ENCODE measurements at places on chromosomes 7 and 10. TPM values are rescaled to one million over a fixed set of nuclear protein-coding genes. Genes with fewer than 3 reads are reported as not detected.
A peak's percentile ranks its signal among the peaks of the same experiment; 100 is the strongest.

GRCh38 chr10:17410907-17411306 is 43.5 kb downstream of the ST8SIA6 start:
- DNase-seq: no peak

DNA sequence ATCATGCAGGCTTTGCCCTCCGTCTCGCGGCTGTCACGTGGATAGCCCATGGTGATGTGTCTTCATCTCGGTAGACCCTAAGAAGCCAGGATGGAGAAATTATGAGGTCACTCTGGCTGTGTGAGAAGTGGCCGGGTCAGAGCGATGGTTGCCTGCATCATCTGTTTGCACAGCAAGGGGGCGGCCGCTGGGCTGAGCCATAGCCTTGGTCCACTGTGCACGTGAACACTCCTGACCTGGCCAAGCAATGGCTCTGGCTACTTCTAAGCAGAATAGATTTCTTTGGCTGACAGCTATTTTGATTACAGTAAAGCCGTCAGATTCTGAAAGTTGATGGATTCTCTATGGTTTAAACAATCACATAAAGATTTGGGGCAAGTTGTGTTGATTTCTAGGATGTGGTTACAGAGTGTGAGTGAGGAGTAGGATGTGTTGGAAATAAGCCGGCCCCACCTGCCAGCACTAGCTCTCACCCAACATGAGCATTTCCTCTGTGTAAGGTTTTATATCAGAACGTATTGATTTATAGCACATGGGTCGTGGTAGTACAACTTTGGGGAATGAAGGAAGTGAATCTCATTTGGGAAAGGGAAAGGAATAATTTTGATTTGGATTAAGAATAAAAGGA is 214.4 kb upstream of the GPR26 start:
- DNase-seq: no peak

CXCL12 gene
- 730 TPM for polyA plus RNA-seq

GRCh38 chr10:111515264-111515663 is 438.4 kb downstream of the ADRA2A start:
- DNase-seq: no peak

IFIT1B gene
- 0.10 TPM for polyA plus RNA-seq

DNA sequence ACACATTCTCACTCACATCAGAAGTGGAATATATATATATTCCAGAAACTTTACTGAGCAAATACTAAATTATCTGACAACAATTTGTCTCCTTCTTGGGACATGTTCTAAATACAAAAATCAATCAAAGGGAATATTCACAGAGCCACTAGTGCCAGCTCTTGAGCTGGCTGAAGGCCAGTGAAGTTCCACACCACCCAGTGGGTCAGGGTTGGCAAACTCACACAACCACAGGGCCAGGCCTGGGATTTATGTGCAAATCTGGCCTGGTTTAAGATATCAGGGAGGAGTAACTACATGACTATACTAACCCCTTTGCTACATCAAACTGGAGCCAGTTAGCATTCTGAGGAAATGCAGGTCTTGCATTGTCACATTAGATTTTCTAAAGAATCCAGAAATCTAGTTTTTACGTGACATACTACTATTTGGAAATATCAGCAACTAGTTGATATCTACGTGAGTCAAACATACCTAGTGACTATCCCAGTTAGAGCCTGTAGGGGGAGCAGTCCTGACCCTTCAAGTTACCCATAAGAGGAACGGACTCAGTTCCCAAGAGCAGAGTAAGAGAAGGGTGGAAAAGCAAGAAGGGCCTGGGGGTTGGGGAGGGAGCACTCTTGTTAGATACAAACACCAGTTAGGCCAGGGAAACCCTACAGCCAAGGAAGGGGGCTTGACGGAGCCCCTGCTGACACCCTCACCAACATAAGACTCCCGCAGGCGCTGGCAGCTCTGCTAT is 600.4 kb downstream of the KCNMA1 start:
- DNase-seq: no peak

DNA sequence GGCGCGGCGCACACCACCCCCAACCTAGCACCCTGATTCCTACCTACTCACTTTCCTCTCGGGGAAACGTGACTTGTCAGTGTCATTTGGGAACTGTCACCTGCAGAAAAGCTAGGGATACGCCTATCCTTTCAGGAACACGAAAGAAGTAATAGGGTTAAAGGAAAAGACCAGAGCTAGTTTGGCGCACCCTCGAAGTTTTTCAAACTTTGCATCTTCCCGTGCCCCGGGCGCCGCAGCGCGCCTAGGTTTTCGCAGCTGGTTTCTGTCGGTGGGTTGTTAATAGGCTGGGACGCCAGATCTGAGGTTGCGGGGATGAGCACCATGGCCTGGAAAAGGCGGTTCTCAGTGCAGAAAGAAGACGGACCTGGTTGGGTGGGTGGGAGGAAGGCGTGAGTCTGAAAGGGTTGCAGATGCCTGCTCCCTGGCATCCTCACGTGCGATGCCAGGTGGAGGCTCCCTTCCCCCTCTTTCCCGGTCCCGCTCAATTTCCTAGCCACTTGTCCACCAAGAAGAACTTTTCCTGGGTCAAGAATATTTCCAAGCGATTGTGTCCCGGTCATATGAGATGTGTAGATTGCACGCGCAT is 568 bp upstream of the MEOX2 start:
- DNase-seq: no peak

DNA sequence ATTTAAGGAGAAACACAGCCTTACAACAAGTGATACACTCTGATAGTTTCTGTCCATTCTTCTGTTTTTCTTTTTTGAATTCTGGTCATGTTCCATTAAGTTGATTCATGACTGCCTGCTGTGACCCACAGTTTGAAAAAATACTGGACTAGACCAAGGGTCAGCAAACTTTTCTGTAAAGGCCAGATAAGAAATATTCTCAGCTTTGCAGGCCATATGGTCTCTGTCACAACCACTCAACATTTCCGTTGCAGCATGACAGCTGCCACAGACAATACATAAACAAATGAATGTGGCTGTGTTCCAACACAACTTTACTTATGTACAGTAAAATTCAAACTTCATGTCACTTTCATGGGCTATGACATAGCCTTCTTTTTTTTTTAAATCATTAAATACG is 156.7 kb downstream of the PLXNA4 start:
- peak; percentile 64 for DNase-seq

FANK1 gene
- polyA plus RNA-seq: 2.5 TPM

HTRA1 gene
- polyA plus RNA-seq: 199 TPM

DNA sequence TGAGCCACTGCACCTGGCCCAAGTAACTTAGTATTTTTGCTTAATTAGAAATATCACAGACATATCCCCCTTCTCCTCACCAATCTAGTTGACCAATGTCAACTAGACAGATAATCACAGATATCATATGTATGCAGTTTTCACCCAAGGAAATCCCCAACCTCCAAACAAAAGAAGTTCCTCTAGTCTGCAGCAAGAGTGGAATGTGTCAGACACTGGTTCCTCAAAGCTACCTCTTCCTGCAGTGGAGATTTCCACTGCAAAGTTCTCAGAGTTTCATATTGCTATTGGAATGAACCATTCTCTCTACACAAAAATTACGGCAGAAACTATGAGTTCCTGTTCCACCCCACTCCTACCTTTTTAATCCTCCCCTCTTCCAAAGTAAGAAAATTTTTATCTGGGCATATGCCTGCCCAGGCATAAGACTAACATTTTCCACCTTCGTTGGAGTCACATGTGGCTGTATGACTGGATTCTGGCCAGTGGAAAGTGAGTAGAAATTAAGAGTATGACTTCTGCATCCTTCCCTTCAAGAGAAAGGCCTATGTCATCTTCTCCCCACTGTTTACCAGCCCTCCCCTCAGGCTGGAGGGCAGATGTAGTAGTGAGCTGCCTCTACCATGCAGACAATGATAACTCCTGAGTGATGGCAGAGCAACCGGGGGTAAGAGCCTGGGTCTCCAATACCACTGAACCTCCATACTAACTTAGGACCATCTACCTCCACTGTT is 103.0 kb downstream of the MYOF start:
- no peak for DNase-seq

DNA sequence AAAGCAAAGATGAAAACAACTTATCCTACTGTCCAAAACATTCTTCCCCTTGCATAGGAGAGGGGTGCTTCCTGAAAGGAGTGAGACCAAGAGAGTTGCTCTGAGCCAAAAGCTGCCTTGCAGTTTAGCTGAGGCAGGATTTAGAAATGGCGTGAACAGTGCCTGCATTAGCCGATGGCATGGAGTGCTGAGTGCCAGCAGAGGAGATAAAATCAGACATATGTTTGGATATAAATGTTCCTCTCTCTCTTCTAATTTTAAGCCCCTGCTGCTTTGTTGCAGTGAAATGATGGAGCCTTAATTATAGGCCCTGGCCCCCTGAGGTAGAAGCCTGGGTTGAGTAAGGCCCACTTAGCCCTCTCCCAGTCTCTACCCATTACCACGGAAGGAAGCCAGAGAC is 7.1 kb downstream of the LRRC4 start:
- DNase-seq: no peak

- no peak for DNase-seq
Observed at GRCh38 chr10:29140991-29141390, 147.9 kb upstream of the LYZL1 start.

TBXAS1 gene
- 8.0 TPM for polyA plus RNA-seq

EDRF1 gene
- 33.8 TPM for polyA plus RNA-seq

- DNase-seq: no peak
Observed at GRCh38 chr10:33187427-33187999, 147.0 kb downstream of the NRP1 start.

DNA sequence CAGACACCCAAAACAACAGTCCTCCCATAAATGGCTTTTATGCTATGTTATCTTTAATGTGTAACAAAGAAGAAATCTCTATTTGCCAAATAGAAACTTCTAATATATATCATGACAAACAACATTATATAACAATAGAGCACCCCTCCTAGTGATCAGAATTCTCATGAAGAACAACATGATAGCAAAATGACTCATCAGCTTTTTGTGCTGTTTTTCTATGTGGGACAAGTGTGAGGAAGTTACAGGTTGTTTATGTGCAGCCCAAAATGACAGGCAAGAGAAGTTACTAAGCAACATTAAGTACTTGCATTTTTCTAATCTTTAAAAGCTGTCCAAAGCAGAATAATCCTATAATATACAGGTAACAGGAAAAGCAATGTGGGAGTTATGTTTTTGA is 7.7 kb downstream of the DGKB start:
- no peak for DNase-seq

OPN1SW gene
- polyA plus RNA-seq: 1.8 TPM

SLC39A12 gene
- not detected for polyA plus RNA-seq

DNA sequence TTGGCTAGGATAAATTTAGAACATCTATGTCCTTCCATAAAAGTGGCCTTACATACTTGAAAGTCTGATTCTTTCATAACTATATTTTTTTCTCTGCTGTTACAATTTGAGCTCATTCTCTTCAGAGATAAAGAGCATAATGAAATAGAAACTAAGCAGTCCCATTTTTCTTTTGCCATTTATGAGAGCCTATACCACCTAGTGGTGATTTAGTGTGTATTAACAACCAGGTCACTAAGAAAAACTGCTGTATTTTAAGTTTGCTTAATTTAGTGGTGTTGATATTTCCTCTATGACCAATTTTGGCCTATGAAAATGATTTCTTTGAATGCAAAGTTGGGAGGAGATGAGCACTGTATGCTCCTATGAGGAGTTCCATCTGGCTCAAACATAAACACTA is 88.7 kb upstream of the ZWINT start:
- DNase-seq: no peak

DNA sequence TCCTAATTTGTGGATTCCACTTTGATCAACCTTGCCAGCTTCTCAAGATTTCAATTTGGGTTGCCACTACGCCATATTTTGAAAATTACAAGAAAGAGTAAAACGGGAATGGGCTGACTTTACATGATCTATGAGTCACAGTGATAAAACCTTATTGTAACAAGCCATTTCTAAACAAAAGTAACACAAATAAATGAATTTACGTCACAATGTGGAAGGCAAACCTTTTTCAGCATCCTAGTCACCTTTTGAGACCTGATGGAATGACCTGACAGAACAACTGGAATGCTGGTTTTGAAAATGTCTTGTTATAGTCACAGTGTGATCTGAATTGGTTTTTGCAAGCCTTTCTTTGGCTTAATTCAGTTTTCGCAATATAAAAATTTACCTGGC is 85.9 kb downstream of the CDK6 start:
- no peak for DNase-seq

SFXN3 gene
- 16.7 TPM for polyA plus RNA-seq

- DNase-seq: no peak
Observed at GRCh38 chr7:14766747-14767146, 135.8 kb downstream of the DGKB start.

DNA sequence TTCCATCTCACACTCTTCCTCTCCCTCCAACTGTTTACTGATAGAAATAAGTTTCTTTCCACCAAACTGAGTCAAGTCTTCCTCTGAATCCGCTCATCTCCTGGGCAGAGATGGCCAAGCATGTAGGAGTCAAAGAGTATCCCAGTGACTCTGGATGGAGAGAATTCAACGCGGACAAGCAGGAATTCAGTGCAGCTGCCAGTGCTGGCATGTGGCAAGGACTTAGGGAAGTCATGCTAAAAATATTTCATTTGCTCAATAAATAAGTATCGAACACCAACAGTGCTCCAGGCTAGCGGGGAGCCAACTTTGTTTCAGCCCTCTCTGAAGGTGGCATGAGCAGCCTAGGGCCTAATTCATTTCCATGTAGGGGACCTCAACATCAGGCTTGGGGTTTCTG is 351.6 kb upstream of the ZMIZ1 start:
- no peak for DNase-seq

FGFBP3 gene
- 2.9 TPM for polyA plus RNA-seq

DNA sequence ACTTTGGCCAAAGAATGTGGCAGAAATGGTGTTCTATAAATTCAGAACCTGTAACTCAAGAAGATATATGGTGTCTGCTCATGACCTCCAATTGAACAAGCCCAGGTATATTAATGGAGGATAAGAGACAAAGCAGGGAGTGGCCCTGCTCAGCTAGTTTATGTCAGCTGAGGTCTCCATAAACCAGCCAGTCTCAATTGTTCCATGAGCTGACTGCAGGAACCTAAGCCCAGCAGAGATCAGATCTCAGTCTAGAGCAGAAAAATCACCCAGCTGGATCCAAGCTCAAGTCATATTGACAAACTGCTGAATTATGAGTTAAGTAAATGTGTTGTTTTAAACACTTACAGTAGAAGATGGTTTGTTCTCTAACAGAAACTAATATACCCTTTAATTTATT is 105.5 kb upstream of the SGCE start:
- DNase-seq: no peak

DNA sequence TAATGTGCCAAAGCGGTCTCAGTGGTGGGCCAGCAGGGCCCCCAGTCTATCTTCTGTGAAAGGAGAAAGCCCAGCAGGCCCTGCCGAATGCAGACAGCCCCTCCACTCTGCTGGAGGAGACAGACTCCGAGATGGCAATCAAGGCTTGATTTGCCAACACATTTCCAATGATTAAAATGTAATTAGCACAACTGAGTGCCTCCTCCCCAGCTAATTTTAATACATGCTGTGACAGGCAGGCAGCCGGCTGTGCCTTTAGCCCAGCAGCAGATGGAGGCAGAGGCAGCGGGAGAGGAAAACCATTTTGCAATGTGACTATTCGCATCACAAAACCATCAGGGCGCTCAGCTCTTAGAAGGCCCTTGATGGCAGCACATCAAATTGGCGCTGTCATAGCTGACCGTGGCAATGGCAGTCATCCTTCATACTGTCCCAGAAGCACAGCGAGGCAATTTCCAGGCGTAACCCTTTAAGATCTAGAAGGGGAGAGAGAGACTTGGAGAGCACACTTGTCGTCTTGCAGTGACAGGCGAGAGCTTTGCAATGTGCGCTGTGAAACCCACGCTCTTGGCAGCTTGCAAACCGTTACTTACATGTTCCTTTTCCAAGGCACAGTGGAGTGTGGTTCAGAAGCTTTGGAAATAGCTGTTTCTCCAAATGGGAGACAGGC is 714.8 kb upstream of the GALNT17 start:
- DNase-seq: no peak

Measured in left renal pelvis (tissue), 4 donors.